ENCODE measurements at places on chromosomes 3 and 15. TPM values are rescaled to one million over a fixed set of nuclear protein-coding genes. Genes with fewer than 3 reads are reported as not detected.

GRCh38 chr3:50321336-50322114 lies 1.0 kb downstream of the HYAL2 start:
- peak; percentile 88 for DNase-seq

- peak; percentile 9 for DNase-seq
These were observed 221.1 kb upstream of the TLE3 start for GRCh38 chr15:70318594-70319465.

GRCh38 chr15:37142371-37142770 lies 42.0 kb upstream of the MEIS2 start:
- DNase-seq, result no peak

DNA sequence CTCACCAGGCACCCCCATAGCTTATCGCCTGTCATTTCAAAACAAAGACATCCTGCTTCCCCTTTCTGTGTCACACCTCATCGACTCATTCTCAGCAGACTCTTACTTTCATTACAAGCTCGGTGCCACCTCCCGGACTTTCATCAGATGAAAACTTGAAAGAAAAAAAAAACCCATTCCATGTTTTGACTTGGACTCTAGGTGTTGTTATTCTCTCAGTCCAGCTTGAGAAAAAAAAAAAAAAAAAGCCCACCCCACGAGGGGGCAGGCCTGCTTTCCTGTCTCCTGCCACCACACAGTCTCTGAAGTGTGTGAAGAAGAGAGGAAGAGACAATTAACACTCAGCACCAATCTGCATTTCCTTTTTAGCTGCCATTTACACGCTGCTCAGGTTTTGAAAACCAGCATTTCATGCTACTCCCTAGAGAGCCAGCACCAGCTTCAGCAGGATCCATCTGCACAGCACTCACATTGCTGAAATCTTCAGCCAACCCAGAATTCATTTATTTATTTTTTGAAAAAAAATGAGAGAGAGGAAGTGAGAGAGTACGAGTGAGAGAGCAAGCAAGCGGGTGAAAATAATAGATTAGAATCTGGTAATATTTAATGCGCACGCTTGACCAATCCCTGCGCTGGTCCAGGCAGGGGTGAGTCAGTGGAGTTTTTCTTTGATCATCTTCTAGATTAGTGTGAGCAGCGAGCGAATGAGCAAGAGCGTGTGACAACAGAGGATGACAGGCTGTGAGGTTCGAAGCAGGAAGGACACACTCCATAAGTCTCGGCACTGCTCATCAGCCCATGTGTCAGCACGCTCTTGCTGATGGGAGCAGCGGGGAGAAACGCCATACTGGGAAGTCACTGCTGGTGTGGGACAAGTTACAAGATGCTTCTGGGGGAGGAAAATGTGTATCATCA lies 23.5 kb downstream of the ZNF80 start:
- no peak for DNase-seq

DNA sequence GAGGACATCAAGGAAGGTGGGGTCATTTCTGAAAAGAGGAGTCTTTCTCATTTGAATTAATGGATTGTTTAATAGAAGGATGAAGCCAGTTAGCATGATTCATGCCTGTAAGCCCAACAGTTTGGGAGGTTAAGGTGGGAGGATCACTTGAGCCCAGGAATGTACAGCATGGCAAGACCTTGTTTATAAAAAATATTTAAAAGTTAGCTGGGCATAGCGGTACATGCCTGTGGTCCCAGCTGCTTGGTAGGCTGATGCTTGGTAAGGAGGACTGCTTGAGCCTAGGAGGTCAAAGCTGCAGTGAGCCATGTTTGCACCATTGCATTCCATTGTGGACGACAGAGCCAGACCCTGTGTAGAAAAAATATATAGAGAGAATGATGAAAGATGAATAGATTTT lies 165.5 kb downstream of the ALCAM start:
- no peak for DNase-seq

DNA sequence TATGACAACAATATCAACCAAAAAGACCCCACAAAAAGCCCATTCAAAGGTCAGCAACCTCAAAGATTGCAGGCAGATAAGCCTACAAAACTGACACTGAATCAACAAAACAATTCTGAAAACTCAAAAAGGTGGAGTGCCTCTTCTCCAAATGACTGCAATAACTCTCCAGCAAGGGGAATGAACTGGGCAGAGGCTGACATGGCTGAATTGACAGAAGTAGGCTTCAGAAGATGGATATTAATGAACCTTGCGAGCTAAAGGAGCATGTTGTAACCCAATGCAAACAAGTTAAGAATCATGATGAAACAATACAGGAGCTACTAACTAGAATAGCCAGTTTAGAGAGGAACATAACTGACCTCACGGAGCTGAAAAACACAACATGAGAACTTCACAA lies 20.4 kb upstream of the SLC25A38 start:
- DNase-seq, result no peak

DNA sequence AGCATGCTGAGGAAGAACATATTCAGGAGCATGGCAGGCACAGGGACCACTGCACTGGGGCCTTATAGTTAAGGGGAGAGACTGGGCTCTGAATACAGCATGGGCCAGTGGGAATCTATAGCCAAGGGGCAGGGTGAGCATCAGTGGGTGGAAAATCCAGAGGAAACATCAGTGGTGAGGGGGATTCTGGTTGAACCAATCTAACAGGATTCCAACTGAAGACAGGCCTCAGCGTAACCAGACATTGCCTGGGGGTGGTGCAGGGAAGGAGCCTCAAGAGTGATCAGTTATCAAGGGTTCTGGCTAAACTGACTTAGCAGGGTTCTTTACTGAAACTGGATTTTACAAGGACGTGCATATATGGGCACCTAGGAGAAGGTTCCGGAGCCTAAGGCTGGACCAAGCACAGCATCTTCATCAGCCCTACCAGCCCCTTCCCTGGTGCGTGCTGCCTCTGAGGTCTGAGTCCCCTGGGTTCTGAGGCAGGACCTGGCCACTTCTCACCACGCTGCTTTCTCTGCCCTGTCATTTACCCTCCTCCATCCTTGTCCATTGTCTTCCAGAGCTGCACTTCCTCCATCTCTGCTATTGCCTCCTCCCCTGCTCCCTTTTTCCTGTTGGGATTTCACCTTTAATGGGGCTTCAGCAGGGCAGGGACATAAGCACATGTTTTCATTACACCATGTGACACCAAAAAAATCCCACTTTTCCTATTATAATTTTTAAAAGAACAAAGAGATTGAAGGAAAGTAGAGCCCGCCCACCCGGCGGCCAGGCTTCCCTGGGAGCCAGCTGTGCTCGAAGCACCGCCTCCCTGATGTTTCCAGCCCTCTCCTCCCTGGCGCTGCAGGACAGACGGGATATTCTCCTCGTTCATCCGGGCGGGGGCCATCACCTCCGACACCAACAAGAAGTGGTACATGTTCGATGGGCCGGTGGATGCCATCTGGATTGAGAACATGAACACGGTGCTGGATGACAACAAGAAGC lies 52.1 kb downstream of the DNAH1 start:
- DNase-seq, result no peak

- no peak for DNase-seq
These were observed 37.0 kb upstream of the PLXNA1 start for GRCh38 chr3:126945891-126946290.

- no peak for DNase-seq
These were observed 93.4 kb downstream of the PEX5L start for GRCh38 chr3:179943117-179943880.

DNA sequence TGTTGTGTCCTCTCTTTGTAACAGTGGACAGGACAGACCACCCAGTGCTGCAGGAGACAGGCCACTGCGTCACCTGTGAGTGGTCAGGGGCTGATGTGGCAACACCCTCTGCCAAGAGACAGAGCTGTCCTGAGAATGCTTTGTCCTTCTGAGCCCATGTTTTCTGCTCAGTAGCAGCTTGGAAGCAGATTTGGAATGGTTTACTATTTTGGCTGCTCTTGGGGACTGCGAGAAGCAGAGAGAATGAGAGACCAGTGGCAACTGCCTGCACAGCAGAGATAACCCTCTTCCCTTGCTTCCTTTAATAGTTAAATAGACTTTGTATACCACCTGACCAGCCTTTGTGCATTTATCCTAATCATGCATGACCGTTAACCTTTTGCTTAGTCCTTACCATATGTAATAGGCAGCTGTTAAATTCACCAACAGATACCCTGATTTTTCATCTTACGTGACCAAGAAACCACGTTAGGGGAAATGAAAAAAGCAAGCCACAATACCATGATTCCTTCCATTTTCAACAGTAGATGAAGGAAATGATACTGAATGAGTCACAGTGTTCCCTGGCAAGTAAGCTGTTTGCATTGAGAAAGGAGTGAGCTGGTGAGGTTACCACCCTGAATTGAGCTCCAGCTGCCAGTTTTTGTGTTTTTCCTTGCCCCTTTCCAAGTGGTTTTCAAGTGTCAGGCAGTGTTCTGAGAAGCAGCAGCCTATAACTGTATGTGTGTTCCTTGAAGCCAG lies 35.5 kb downstream of the B3GALNT1 start:
- no peak for DNase-seq

DNA sequence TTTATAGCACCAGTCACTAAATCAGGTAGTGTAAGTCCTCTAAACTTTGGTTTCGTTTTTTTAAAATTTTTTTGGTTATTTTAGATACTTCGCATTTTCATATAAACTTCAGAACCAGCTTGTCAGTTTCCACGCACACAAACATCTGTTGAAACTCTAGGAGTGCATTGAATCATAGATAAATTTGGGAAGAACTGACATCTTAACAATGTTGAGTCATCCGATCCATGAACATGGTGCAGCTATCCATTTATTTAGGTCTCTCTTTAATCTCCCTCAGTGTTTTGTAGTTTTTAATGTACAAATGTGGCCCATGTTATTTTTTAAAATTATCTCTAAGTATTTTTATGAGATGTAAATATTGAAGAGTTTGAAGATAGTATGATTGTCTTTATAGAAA lies 17.7 kb downstream of the TICRR start:
- no peak for DNase-seq

GRCh38 chr3:53242155-53242554 lies 13.7 kb downstream of the TKT start:
- no peak for DNase-seq

DNA sequence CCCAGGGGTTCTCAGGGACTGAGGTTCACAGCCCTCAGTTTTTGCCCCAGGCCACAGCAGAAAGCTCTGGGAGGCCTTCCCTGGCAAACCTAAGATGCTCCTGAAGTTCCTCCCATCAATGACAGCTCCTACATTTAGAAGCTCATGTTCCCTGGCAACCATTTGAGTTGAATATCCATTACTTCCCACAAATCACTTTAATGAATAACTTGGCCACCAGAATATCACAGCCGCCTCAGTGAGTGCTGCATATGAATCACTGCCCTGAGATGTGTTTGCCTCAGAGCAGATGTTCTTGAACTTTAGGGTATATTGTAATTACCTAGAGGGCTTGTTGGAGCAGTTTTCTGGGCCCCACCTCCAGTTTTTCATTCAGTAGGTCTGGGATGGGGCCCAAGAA lies 27.4 kb downstream of the SLCO2A1 start:
- DNase-seq, result no peak

DNA sequence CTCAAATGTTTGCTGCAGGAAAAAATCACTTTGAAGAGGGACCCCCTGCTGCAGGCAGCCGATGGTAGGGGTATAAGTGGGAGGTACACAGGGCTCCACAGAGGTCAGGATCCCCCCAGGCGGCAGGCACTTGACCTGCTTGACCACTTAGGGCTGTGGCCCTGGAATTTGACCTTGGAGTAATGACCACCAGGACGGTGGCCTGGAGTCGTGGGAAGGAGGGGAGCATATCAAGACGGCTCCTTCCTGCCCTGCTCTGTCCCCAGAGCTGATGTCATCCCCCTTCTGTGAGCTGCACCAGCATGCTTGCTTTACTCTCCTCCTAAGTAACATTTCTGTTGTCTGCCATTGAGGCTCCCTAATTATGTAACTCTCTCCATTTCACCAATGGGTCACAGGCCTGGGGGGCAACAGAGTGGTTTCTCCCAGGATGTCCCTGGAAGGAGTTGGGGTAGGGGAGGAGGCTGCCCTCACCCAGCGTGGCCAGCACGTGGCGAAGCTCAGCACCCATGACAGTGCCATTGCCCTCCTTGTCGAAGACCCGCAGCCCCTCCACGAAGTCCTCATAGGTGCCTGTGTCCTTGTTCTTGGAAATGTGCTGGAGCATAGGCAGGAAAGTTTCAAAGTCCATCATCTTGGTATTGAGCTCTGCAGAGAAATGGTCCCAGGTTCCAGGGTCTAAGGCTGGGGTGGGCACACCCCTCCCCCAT lies 4.1 kb downstream of the MYL3 start:
- DNase-seq, result no peak

DNA sequence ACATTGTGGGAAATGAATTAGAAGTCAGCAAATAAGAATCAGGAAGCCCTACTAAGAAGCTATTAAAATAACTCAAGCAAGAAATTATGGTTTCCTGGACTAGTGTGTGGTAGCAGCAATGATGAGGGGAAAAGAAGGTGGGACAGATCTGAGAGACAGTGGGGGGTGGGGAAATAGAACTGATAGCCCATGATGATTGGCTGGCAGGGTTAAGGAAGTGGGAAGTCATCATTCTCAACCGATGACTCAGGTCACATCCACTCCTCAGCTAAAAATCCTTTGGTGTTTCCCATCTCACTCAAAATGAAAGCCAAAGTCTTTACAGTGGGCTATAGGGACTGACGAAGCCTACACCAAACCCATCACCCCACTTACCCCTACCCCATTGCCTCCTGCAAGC lies 153.9 kb upstream of the ARHGEF26 start:
- DNase-seq, result no peak

GRCh38 chr3:115099134-115099985 lies 47.7 kb downstream of the ZBTB20 start:
- DNase-seq, result no peak

DNA sequence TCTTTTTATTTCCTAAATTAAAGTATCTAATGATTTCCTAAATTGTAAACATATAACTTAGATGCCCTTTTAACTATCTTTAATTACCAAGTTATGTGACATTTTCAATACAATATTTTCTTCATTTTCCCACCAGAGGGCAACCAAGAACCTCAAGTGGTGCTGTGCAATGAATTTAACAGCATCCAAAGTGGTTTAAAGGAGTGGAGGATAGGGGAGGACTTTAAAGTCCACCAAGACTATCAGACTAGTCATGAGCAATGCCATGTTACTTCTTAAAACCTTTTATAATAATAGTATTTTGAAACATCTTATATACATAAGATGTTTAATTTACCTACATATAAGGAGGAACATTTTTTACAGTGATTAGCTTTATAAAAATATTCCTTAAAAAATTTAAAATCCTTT lies 74.4 kb downstream of the DLG1 start:
- DNase-seq, result no peak

Gene ACKR2
- total RNA-seq, result 12.5 TPM

Gene FBXW12
- not detected for total RNA-seq

Gene GABRB3
- 0.09 TPM for total RNA-seq

Gene PLS1
- total RNA-seq, result 21.9 TPM

Gene CLDND1
- total RNA-seq, result 55.5 TPM

Gene CD96
- total RNA-seq, result 1.3 TPM
